ENCODE measurements at places on chromosomes 13 and 19.

- no peaks in the 10 kb centered on the region for H3K27me3 ChIP-seq
- H3K27ac ChIP-seq: peak within 1 kb of the TSS; percentile 83
- DNase-seq: no peak
- peaks cover 22% of the 10 kb centered on the region for H3K4me1 ChIP-seq
- peak within 1 kb of the TSS; percentile 30 for H3K4me3 ChIP-seq
- H3K36me3 ChIP-seq: peaks cover 36% of the 10 kb centered on the region
These were observed at the start of gene IQCN for GRCh38 chr19:18274219-18274780. IQCN (minus strand) TSS chr19:18274452; CDS start chr19:18269478, 4,974 bp downstream.

- peaks cover 17% of the 10 kb centered on the region for H3K27me3 ChIP-seq
- no peaks in the 10 kb centered on the region for H3K36me3 ChIP-seq
- no peak for DNase-seq
- no peaks in the 10 kb centered on the region for H3K4me1 ChIP-seq
These were observed 27.0 kb upstream of the ARGLU1 start for GRCh38 chr13:106594980-106595379.

- DNase-seq: no peak
- peak overlapping the region; percentile 70 for H3K27ac ChIP-seq
- H3K4me1 ChIP-seq: peaks cover 22% of the 10 kb centered on the region
These were observed 6.4 kb upstream of the PROZ start for GRCh38 chr13:113151745-113152690.

- H3K27me3 ChIP-seq: no peaks in the 10 kb centered on the region
- H3K4me1 ChIP-seq: no peaks in the 10 kb centered on the region
- H3K4me3 ChIP-seq: no peak overlapping the region
- no peak overlapping the region for H3K27ac ChIP-seq
These were observed 162.5 kb upstream of the TSHZ3 start for GRCh38 chr19:31511696-31512095.

GRCh38 chr13:77306458-77306857, 20.4 kb downstream of the MYCBP2 start:
- no peak for DNase-seq
- no peak overlapping the region for H3K27ac ChIP-seq
- H3K36me3 ChIP-seq: peaks cover 23% of the 10 kb centered on the region

DNA sequence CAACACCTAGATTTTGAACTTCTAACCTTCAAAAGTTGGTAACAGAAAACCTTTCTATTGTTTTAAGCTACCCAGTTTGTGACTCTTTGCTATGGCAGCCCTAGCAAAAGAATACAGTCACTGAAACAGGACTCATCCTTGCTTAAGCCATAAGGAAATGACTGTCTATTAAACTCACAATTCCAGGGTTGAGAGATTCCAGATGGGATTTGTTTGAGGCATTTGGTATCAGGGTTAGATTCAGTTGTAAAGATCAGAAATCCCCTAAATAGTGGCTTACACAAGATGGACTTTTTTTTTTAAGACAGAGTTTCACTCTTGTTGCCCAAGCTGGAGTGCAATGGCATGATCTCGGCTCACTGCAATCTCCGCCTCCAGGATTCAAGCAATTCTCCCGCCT, 41.1 kb upstream of the RGCC start:
- no peak for DNase-seq
- peaks cover 4% of the 10 kb centered on the region for H3K27me3 ChIP-seq
- no peaks in the 10 kb centered on the region for H3K4me1 ChIP-seq
- no peak overlapping the region for H3K27ac ChIP-seq
- no peak overlapping the region for H3K4me3 ChIP-seq

DNA sequence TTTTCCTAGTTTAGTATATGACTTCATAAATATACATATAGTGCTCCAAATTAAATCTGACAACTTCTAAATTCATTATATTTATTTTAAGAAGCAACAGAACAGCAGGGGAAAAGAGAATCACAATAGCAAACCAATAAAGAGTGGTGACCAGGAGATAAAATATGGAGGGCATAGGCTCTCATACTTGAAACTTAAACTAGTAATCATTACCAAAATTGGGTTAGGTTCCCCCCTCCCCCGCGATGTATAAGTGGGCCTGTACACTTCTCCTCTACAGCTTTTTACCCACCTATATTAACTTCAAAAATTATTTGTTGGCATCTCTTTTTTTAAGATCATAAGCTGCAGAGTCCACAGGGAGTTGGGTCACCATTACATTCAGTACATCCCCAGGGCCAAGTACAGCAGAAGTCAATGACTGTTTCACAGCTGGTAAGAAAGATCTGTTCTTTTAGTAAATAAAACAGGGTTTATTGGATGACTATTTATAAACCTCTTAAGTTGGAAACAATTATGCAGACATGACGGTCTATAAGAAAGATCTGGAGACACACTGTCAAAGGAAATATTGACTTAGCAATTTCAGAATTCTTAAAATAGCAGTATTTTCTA, 29.4 kb downstream of the KLF12 start:
- H3K4me1 ChIP-seq: peaks cover 37% of the 10 kb centered on the region
- H3K36me3 ChIP-seq: peaks cover 21% of the 10 kb centered on the region
- H3K27ac ChIP-seq: peak overlapping the region; percentile 5
- H3K4me3 ChIP-seq: no peak overlapping the region
- no peaks in the 10 kb centered on the region for H3K27me3 ChIP-seq

GRCh38 chr13:95153647-95154412, 147.4 kb downstream of the ABCC4 start:
- no peak overlapping the region for H3K27ac ChIP-seq
- no peak overlapping the region for H3K4me3 ChIP-seq
- no peak for DNase-seq
- H3K4me1 ChIP-seq: no peaks in the 10 kb centered on the region
- no peaks in the 10 kb centered on the region for H3K27me3 ChIP-seq

DNA sequence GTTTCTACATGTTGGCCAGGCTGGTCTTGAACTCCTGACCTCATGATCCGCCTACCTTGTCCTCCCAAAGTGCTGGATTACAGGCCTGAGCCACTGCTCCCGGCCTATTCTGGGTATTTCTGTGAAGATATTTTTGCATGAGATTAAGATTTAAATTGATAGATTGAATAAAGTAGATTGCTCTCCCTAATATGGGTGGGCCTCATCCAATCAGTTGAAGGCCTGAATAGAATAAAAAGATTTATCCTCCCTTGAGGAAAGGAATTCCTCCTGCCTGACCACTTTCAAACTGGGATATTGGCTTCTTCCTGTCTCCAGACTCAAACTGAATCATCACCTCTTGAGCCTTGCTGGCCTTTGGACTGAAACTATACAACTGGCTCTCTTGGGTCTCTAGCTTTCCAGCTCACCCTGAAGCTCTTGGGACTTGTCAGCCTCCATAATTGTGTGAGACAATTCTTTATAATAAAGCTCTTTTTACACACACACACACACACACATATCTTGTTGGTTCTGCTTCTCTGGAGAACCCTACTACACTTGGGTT, 36.1 kb upstream of the CXCL17 start:
- peaks cover 3% of the 10 kb centered on the region for H3K27me3 ChIP-seq
- H3K4me1 ChIP-seq: peaks cover 10% of the 10 kb centered on the region
- H3K4me3 ChIP-seq: no peak overlapping the region

DNA sequence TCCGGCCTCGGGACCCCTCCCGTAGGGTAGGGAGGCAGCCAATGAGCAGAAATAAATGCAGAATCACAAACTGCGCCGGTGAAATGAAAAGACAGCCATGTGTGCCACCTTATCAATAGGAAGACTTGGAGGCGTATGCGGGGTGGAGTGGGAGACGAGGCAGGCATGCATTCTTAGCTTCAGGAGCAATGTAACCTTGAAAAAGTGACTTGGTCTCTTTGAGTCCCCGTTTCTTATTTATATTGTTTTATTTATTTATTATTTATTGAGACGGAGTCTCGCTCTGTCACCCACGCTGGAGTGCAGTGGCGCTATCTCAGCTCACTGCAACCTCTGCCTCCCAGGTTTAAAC, 16.0 kb downstream of the SSC5D start:
- peak overlapping the region; percentile 85 for H3K4me3 ChIP-seq
- H3K36me3 ChIP-seq: peaks cover 16% of the 10 kb centered on the region
- H3K27me3 ChIP-seq: peaks cover 12% of the 10 kb centered on the region
- no peak for DNase-seq

DNA sequence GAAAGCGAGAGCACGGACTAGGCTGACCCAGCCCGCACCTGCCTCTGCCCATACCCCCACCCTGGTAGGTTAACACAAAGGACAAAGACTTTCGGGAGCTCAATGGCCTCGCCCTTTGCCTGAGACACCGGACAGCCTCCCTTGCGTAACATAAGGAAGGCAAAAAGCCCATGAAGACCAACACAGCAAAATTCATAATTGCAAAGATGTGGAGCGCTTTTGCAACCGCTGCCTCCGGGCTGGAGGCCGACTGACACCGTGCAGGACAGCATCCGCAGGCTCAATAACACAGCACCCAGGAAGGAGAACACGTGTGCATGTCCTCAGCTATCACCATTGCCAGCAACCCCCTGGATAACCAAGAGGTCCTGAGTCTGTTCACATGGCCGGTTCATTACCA, 15.4 kb downstream of the LILRA1 start:
- DNase-seq: no peak
- no peak overlapping the region for H3K4me3 ChIP-seq
- H3K27ac ChIP-seq: peak overlapping the region; percentile 37
- H3K27me3 ChIP-seq: no peaks in the 10 kb centered on the region
- peaks cover 53% of the 10 kb centered on the region for H3K4me1 ChIP-seq
- peaks cover 8% of the 10 kb centered on the region for H3K36me3 ChIP-seq

- H3K4me3 ChIP-seq: peak overlapping the region; percentile 88
- H3K36me3 ChIP-seq: peaks cover 9% of the 10 kb centered on the region
- peaks cover 28% of the 10 kb centered on the region for H3K4me1 ChIP-seq
- peak overlapping the region; percentile 97 for H3K27ac ChIP-seq
These were observed 256 bp downstream of the MICOS13 start for GRCh38 chr19:5680084-5680436.

- H3K4me1 ChIP-seq: no peaks in the 10 kb centered on the region
- H3K27ac ChIP-seq: no peak overlapping the region
- no peaks in the 10 kb centered on the region for H3K36me3 ChIP-seq
These were observed 385.8 kb downstream of the ITGBL1 start for GRCh38 chr13:101838323-101838722.

DNA sequence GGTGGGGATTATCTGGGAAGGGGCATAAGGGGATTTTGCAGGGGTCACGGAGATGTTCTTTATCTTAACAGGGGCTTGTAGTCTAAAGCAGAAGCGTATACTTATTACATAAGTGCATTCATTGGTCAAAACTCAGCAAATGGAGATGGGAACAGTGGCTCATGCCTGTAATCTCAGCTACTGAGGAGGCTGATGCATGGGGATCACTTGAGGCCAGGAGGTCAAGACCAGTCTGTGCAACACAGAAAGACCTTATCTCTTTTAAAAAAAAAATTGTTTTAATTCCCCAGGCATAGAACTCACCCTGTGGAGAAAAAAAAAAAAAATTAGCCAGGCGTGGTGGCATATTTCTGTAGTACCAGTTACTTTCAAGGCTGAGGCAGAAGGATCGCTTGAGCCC, 18.9 kb downstream of the FAM187B start:
- peaks cover 53% of the 10 kb centered on the region for H3K4me1 ChIP-seq
- peak overlapping the region; percentile 72 for H3K27ac ChIP-seq
- peaks cover 12% of the 10 kb centered on the region for H3K36me3 ChIP-seq
- no peak overlapping the region for H3K4me3 ChIP-seq

DNA sequence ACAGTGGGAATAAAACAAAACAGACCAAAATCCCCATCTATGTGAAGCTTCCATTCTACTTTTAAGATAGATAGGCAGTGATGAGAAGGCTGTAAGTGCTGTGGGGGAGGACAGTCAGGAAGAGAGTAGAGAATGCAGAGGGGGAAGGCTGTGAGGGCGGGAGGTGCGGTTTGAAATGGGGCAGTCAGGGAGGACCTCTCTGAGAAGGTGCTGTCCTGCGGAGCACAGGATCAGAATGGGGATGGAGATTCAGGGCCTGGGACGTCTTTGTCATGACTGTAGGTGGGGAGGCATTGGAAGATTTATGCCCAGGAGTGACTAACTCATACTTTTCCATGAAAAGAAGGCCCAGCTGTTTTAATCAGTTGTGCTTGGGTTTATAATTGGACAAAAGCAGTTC, 3.9 kb upstream of the GPR183 start:
- peaks cover 47% of the 10 kb centered on the region for H3K36me3 ChIP-seq
- peaks cover 76% of the 10 kb centered on the region for H3K4me1 ChIP-seq
- H3K27me3 ChIP-seq: no peaks in the 10 kb centered on the region
- H3K27ac ChIP-seq: peak overlapping the region; percentile 97
- no peak for DNase-seq
- H3K4me3 ChIP-seq: peak overlapping the region; percentile 61

- DNase-seq: no peak
- H3K4me1 ChIP-seq: peaks cover 29% of the 10 kb centered on the region
- H3K27ac ChIP-seq: no peak overlapping the region
- H3K4me3 ChIP-seq: no peak overlapping the region
- no peaks in the 10 kb centered on the region for H3K27me3 ChIP-seq
These were observed 4.6 kb upstream of the FAM32A start for GRCh38 chr19:16180611-16181010.

- DNase-seq: no peak
- H3K27me3 ChIP-seq: peaks cover 36% of the 10 kb centered on the region
- H3K4me3 ChIP-seq: peak overlapping the region; percentile 88
- H3K27ac ChIP-seq: no peak overlapping the region
- no peaks in the 10 kb centered on the region for H3K36me3 ChIP-seq
These were observed 353 bp downstream of the ENOX1 start for GRCh38 chr13:43786472-43786765.

DNA sequence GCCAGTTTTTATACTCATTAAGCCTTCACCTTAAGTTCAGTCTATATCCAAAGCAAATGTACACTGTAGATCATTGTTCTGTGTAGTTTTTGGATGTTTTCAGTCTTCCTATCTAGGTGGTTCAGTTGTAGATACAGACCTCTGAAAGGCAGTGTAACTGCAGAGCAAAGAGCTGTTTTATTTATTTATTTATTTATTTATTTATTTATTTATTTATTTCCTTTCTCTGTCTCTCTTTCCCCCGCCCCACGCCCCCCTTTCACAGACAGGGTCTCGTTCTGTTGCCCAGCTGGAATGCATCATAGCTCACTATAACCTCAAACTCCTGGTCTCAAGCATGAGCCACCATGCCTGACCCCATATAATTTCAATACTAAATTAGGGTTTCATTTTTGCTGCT, 281.8 kb upstream of the KLHL1 start:
- no peak for DNase-seq
- no peak overlapping the region for H3K27ac ChIP-seq
- no peaks in the 10 kb centered on the region for H3K27me3 ChIP-seq
- H3K36me3 ChIP-seq: no peaks in the 10 kb centered on the region

DNA sequence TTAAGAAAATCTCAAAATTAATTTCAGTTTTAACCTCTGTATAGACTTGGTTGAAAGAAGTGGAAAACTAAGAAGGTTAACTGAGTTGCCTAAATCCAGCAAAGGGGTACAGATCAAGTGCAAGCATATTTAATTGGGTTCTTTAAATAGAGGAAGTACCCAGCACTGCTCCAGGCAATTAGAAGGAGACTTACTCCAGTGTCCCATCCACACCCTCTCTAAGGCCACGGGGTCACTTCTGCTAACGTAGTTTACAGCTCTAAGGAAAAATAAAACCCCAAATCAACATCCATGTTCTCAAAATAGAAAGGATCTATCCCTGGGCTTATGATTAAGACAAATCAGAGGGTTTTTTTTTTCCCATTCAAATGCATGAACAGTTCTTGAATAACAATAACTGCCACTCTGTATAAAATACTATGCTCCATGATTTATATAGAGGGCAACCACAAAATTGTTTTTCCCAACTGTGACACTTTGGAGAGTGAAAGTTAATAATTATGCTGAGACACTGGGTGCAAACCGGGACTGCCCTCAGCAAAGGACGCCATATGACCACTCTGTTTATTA, 4.6 kb downstream of the FRY start:
- no peak overlapping the region for H3K4me3 ChIP-seq
- no peak overlapping the region for H3K27ac ChIP-seq
- no peaks in the 10 kb centered on the region for H3K36me3 ChIP-seq
- H3K4me1 ChIP-seq: peaks cover 14% of the 10 kb centered on the region
- DNase-seq: no peak

- no peak overlapping the region for H3K4me3 ChIP-seq
- H3K27ac ChIP-seq: no peak overlapping the region
- no peak for DNase-seq
- no peaks in the 10 kb centered on the region for H3K4me1 ChIP-seq
- H3K36me3 ChIP-seq: no peaks in the 10 kb centered on the region
These were observed 149.4 kb downstream of the STK24 start for GRCh38 chr13:98427331-98427995.
